ENCODE measurements at places on chromosomes 11 and 22.

GRCh38 chr11:78076733-78077403 is 2.8 kb downstream of the NDUFC2 start:
- DNase-seq = no peak

GRCh38 chr22:35064664-35065063 is 1.3 kb upstream of the ISX start:
- no peak for DNase-seq

DNA sequence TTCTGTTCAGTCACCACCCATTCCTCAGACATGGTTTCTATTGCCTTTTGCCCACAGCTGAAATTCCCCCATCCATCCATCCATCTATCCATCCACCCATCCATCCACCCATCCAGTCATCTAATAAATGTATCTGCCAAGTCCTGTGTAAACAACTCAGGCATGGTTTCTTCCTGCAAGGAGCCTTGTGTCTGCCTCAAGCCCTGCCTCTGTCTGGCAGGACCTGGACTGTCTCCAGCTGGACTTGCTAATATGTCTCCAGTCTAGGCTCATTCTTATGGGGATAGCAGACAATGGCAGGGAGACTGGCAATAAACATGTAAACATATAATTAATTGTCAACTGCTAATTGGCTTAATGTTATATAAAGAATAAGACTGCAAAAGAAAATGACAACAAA is 64.7 kb upstream of the AMPD3 start:
- DNase-seq = no peak

DNA sequence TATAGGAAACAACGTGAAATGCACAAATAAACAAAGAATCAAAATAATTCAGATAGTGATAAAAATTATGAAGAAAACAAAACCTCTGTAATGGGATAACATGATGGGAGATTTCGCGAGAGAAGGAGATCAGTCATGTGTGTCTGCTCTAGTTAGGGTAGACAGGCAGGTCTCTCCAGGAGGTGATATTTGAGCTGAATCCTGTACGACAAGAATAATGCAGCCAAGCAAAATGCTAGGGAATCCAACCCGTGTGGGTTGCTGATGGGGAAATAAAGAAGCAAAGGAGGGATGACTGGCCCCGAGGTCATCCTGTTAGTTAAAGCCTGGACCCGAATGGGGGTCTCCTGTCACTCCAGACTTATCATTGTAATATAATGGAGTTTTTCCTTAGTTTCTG is 16.0 kb downstream of the MAML2 start:
- no peak for DNase-seq

GRCh38 chr11:15266999-15267398 is 152.3 kb downstream of the INSC start:
- no peak for DNase-seq

- DNase-seq = no peak
Measured at GRCh38 chr22:29039148-29039547, 22.5 kb downstream of the C22orf31 start.

DNA sequence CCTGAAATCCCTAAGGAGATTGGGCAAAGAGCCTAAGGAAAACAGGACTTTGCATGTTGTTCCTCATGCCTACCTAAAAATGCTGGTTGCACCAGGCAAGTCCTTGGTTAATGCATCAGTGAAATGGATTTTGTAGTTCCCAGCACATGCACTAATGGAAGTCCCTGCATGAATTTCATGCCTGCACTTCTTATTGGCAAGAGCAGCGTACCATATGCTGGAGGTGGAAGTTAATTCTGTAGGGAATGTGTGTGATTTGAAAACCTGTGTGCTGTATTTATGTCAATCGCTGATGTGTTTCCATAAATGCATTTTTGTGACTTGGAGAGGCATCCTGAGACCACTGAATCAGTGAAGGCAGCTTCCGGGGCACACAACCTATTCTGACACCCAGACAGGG is 140.3 kb upstream of the MTNR1B start:
- no peak for DNase-seq

DNA sequence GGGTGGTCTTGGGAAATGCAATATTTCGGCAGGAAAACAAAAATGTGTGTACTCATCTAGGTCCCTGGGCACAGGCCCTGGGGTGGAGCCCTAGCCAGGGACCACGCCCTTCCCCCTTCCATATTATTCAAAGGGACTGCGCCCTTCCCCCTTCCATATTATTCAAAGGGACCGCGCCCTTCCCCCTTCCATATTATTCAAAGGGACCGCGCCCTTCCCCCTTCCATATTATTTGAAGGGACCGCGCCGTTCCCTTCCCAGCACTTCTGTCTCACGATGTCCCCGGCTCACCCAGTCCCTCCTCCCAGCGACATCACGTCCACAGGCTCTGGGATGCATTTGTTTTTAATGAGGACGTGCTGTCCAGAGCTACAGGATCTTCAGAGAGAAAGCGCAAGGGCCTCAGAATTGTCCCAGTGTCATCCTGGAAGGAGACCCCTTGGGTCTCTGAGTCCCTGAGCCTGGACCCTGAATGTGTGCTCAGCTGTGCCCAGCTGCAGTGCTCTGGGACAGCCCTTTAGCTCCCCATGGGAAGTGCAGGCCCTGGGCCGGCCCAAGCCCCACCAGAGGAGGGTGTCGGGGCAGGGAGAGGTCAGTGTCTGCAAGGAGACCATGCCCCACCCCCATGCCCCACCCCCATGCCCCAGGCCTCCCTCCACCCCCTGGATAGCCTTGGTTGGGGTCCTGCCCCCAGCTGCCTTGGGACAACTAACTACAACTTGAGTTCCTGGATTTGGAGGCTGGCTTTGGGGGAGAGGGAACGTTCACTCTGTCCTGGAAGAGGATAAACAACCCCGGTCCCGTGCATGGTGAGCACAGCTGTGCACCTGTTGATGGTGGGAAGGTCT is 810.0 kb downstream of the BRD1 start:
- DNase-seq = no peak

- no peak for DNase-seq
Measured at GRCh38 chr11:111764621-111765020, 1.6 kb downstream of the PPP2R1B start.

DNA sequence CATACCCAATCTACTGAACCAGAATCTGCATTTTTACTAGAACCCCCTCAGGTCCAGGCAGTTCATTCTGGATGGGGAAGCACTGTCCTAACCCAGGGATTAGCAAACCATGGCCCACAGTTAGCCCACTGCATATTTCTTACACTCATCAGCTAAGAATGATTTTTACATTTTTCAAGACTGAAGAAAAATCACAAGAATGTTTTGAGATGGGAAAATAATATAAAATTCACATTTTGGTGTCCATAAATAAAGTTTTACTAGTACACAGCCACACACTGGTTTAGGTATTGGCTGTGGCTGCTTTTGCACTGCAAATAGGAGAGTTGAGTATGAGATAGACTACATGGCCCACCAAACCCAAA is 59.4 kb downstream of the PPFIBP2 start:
- no peak for DNase-seq
